ENCODE measurements at places on chromosomes 11 and 22.
A peak's percentile ranks its signal among the peaks of the same experiment; 100 is the strongest.

GRCh38 chr11:73670808-73671207 is 24.4 kb downstream of the PLEKHB1 start:
- DNase-seq: no peak

DNA sequence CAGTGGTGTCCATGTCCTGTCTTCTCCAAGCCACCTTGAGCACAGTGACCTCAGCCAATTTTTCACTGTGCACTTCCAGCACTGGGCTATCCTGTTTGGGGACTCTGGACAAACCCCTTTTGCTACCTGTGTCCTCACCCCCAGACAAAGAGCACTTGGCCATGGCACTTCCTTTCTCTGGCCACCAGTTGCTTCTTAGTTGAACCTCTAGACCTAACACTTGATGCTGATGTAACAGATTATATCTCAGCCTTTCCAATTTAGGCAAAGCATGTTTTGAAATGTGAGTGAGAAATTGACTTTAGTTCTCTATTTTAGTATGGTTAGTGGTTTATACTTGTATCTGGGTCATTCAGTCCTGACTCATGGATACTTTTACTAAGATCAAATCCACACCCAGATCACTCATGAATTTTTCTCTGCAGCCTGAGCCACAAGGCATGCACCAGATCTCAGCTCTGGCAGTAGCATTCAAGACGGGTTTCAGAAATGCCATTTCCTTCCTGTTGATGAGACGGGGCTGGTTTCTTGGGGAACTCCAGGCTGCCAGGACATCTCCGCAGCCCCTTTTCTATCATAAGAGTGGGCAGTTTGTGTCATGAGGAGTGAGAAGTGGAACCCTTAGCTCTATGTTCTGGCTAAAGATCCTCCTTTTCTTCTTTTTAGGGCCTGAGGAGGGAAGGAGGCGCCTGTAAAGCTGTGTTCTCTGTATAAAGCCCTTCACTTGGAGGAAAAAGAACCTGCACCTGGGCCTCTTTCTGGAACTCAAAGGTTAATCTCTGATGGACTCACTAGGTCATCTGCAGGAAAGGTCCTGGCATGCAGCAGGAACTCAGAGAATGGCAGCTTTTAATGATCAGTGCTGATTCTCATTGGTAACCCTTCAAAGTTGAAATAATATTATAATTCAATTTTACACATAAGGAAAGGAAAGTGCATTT is 185.6 kb upstream of the TENM4 start:
- peak; percentile 17 for DNase-seq

DNA sequence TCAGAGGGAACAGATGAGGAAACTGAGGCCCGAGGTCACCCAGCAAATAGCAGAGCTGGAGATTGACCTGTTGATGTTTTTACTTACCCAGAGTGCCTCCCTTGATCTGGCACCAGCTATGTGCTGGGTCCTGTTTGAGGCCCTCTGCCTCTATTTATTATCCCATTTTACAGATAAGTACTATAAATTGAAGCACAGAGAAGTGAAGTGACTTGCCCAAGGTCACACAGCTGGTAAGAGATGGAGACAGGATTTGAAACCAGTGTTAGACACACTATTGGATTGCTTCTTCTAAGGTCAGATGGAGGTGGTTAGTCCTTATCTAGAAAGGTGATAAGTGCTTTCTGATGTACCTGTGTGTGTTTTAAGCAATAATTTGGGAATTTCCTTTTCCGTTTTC is 13.5 kb downstream of the SGSM1 start:
- no peak for DNase-seq

GRCh38 chr11:111870522-111870885 is 877 bp downstream of the ALG9 start:
- no peak for DNase-seq
